ENCODE measurements at places on chromosomes 7 and 10. TPM values are rescaled to one million over a fixed set of nuclear protein-coding genes. Genes with fewer than 3 reads are reported as not detected.

The UROS gene
- total RNA-seq = 93.7 TPM

The CYP26C1 gene
- not detected for total RNA-seq

The SFTPA1 gene
- not detected for total RNA-seq

The OR13A1 gene
- not detected for total RNA-seq

The HOXA5 gene
- 7.4 TPM for total RNA-seq
